ENCODE measurements at places on chromosomes 6 and 20.

- DNase-seq = no peak
Measured at GRCh38 chr6:7207720-7208119, 100.0 kb downstream of the RREB1 start.

- DNase-seq = no peak
Measured at GRCh38 chr6:37275350-37275749, 17.4 kb upstream of the TMEM217 start.

GRCh38 chr6:154868143-154868594 lies 126.9 kb upstream of the TIAM2 start:
- no peak for DNase-seq

DNA sequence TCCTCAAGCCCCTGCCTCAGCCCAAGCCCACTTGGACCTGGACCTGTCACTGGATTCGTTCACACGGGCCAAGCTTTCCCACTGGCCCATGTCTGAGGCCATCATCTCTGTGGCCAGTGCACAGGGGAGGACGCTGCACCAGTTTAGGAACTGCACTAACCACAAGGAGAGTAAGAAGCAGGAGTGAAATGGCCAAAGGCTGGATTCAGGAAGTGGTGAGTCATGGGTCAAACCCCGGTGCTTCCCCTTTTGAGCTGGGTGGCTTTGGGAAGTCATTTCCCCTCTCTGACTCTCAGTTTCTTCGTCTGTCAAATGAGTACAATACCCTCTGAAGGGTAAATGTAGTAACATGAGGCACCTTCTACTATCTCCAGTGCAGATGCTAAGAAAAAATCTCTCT lies 87.9 kb downstream of the CD40 start:
- no peak for DNase-seq

DNA sequence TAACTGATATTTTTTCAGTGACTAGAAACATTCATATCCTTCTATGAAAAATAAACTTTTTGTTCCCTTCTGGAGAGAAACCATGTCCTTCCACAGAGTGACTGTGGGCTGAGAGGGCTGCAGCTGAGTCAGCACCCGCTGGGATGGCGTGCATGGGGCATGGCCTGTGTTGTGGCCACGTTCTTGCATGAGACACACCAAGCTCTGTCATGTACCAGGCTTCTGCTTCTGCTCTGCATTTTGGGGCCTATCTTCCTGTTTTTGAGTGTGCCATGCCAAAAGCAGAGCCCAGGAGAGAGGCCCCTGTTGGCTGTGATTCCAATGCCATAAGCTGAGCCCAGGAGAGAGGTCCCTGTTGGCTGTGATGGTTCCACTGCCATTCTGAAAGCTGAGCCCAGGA lies 10.8 kb downstream of the APMAP start:
- DNase-seq = no peak

DNA sequence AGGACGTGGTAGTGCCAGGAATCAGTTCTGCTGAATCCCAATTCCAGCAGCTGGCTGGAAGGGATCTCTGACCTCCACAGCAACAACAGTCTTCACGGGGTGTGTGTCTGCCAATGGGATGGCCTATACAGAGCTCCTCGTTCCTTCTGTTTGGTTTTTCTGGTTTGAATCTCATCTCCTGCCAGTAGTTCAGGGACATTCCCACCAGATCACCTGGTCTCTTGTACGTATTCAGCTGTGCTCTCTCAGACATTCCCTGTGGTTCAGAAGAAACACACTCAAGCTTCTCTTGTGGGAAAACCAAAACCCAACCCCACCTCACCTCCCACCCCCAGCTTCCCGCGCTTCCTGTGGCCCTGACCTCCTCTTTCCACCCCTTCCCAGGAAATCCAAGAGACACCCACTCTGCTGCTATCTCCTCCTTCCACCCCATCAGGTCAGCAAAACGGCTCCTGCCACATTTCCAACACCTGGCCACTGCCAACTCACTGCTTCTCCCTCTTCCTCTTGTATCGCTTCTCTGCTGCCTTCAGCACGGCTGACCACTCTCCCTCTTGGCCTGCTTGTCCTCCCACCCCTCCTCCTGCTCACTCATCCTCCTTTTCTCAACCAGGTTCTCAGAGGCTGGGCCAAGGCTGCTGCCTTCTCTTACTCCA lies 63.3 kb upstream of the PTGIS start:
- no peak for DNase-seq

- no peak for DNase-seq
Measured at GRCh38 chr6:11413728-11414127, 123.8 kb upstream of the TMEM170B start.

GRCh38 chr6:148535381-148535780 lies 192.7 kb downstream of the SASH1 start:
- no peak for DNase-seq

- DNase-seq = no peak
Measured at GRCh38 chr6:157233686-157234085, 89.6 kb downstream of the TMEM242 start.

- no peak for DNase-seq
Measured at GRCh38 chr6:162116902-162117525, 610.6 kb downstream of the PRKN start.

- no peak for DNase-seq
Measured at GRCh38 chr6:14472986-14473337, 355.4 kb downstream of the CD83 start.

- DNase-seq = no peak
Measured at GRCh38 chr20:41044409-41045062, 15.9 kb downstream of the TOP1 start.

DNA sequence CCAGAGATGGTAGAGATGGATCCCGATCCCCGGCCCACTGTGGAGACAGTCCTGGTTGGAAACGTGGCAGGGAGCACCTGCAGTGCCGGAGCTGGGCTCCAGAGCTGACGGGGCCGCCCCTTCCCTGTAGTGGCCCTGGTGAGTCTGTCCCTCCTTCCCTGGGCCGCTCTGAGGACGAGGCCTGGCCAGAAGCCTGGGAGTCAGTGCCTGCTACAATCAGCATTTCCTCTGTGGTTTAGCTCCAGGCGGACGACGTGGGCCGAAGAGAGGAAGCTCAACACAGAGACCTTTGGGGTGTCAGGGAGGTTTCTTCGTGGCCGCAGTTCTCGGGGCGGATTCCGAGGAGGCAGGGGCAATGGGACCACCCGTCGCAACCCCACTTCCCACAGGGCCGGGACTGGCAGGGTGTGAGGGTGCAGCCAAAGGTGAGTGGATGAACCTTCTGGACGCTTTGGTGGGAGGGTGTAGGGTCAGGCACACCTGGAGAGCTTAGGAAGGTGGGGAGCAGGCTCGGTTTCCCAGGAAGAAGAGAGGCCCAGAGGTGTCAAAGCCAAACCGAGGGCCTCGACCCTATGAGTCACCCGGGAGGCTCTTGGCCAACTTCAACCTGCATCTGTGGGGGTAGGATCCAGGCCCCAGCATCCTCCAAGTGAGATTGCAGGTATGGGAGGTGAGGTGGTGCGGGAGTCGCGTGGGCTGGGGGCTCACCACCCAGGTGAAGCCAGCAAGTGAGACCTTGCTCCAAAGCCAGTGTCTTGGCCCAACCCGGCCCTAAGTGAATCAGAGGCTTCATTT lies 9.9 kb downstream of the PSMA7 start:
- DNase-seq = no peak

DNA sequence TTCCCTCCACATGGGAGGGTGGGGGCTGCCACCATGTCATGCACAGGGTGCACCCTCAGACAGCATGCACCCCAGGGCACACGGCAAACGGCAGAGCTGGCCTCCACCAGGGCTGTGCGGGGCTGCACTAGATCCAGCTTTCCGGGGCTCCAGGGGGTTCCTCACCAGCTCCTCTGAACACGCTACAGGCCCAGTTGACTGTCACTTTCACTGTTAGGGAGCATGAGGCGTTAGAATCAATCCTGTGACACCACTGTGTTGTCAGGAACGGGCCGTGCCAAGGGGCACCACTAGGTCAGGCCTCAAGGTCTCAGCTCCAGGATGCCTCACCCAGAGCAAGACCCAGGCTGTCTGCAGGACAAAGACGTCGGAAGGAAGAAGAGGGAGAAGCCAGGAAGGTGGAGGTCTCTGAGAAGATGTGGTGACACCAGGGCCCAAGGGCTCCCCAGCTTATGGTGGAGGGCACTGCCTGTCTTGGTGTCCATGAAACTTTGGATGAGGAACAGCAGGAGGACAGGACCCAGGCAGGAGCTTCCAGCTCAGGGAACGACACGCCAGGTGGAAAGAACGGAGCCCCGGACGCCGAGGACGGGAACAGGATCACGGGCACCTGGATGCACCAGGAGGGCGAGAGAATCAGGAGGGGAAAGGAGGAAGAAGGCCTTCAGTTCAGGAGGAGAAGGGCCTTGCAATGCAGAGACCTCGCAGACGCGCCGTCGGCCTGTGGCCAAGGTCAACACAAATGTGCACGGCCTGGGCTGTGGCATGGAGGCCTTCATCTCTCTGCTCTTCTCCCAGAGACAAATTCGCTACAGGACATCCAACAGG lies 49.5 kb downstream of the YTHDF1 start:
- no peak for DNase-seq

- no peak for DNase-seq
Measured at GRCh38 chr20:63636752-63637628, 10.1 kb upstream of the GMEB2 start.

DNA sequence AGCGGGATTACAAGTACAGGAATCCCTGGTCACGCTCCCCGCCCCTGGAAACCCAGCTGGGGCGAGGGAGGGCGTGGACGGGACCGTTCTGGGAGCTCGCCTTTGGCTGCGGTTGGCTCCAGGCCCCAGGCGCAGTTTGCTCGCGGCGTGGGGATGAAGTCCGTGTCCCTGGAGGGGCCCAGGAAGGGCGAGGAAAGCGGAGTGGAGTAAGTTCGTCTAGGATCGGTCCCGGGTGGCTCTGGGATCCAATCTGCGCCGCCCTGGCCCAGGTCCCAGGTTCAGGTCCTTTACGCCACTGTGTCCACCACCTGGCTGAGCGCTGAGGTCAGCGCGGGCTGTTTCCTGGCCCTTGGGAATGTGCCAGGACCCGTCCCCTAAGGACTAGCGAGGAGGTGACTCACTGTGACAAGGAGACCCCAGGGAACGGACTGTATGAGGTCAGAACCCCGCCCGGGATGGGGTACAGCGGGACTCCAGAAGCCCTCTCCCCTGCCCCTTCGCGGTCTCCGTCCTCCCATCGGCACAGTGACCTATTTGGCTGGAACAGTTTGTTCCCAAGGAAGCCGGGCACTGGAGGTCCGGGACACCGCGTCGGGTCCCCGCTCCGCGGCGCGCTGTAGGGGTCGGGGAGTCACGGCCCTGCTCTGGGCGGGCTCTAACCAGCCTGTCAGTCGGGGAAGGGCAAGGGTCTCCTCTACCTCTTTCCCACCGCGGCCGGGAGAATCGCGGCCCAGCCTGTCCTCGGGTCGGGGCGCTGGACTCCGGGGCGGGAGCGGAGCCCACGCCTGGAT lies 724 bp downstream of the CDKN1A start:
- no peak for DNase-seq

DNA sequence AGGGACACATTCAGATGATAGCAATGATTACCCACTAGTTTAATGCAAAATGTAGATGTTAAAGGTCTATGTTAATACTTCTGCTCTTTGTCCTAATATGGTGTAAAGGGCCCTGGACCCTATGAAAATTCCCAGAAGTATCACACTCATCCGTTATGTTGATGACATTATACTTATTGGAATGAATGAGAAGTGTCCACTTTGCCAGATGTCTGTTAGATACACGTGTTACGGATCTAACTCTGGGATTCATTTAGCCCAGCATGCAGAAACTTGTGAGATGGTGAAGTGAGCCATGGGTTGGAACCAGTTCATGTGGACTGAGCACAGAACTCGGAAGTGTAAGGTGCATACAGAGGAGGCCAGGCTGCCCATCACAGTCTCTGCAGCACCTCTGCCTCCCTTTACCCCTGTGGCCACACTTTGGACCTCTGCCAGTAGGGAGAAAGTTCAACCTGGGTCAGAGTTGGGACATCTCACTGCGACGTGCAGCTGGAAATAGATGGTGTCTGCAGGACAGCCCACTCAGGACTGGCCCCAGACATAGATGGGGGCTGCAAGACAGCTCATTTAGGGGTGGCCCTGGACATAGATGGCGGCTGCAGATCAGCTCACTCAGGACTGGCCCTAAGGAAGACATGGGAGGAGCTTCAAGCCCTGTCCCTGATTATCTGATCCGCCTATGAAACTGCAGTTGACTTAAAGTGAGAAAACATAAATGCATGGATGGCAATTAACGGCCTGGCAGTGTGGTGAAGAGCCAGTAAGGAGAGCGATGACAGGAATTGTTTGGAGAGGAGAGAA lies 71.2 kb upstream of the THBS2 start:
- no peak for DNase-seq

Measured in stimulated activated CD4-positive, alpha-beta T cell treated with anti-CD3 and anti-CD28 coated beads, Interleukin-1b, Interleukin-23, amount 100 ng/mL, for 24 hours (primary cell).